ENCODE measurements at places on chromosomes 5 and 9.

- no peak for DNase-seq
These were observed 15.2 kb downstream of the QSOX2 start for GRCh38 chr9:136230365-136230764.

- DNase-seq, result no peak
These were observed 23.6 kb downstream of the TERT start for GRCh38 chr5:1270933-1271914.

DNA sequence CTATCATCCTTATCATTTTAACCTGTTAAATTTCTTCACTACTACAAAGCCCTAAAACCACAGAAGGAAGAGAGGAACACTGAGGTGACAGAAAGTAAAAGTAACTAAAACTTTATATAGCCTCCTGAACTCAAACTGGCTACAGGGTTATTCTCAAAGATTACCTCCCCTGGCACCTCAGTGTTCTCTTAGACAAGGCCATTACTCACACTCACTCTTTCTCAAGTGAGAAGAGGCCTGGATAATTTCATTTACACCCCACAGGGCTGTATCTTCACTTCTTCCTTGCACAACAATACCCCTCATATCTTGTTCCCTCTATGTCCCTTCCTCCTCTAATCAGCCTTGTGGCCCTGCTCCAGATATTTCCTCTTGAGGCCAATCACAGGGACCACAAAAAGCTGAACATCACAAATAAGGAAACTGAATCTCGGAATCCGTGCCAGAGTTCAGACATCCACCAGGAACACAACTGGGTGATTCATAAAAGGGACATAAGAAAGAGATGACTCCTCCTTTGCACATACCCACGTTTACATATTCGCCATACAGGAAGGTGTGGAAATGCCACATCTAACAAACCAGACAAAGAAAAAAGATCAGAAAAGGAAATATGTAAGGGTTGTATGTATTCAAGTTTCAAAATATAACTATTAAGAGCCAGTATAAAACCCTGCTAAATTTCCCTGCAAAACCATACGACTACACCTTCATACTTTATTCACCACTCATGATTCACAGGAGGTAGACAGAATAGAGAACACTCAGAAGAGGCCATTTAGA, 1.7 kb upstream of the KLHL3 start:
- DNase-seq, result no peak

DNA sequence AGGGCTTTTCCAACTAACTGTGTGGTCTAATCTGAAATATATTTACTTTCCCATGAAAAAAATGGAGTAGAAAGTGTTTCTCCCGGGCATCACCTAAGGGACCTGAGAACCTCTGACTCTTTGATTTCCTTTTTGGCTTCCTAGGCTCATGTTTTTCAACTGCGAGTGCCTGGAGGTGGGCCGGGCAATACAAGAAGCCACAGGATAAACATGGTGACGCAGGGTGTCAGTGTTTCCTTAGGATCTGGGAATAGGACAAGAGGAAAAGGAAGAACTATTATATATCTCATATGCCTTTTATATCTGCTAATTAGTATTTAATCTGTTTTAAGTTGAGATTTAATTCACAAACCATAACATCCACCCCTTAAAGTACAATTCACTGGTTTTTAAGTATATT, 11.4 kb upstream of the LECT2 start:
- no peak for DNase-seq

- DNase-seq, result peak; percentile 56
These were observed 5.9 kb upstream of the EGR1 start for GRCh38 chr5:138459311-138459933.

DNA sequence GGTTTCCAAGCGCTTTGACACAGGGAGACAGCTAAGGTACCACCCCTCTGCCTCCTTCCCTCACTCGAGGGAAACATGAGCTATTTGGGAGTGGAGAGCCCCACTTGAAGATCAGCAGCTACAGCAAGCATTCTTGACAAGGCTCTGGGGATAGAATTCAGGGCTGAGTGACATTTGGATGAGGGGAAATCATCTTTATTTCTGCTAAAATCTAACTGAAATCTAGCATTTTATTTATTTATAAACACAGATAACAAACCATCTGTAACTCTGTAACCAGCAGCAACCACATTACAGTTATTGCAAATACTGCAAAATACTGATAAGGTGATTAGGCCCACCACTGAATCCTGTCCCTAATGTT, 22.4 kb downstream of the RNF130 start:
- DNase-seq, result no peak

DNA sequence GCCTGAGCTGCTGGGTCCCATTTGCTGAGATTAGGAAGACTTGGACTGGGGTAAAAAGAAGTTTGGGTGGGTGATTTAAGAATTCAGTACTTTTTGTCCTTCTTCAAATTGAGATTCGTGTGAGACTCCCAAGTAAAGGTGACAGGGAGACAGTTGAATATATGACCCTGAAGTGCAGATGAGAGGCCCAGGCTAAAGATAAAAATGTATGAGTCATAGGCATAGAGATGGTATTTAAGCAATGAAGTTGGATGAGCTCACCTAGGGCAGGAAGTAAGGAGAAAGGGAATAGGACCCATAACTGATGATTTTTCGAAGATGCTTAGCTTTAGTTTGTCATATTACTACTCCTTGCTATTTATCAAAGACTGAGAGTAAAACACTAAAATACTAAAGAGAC, 255.9 kb upstream of the ADRA1B start:
- no peak for DNase-seq

DNA sequence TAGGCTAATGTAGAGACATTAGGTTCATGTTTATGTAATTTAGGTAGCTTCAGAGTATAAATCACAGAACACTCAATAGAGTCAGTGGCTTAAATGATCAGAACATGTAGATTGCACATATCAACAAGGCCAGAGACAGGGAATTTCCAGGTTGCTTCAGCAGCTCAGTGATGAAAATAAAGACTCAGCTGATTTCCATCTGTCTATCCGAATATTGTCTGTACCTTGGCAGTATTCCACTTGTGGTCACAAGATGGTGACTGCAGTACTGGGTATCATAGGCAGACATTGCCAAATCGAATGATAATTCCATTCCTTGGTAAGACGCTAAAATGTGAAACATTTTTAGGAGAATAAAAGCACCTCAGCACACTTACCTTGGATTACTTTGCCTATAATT, 702.2 kb downstream of the MAT2B start:
- DNase-seq, result no peak

Data from bone marrow (tissue), 2 donors.